ENCODE measurements at places on chromosomes 11 and 22.

DNA sequence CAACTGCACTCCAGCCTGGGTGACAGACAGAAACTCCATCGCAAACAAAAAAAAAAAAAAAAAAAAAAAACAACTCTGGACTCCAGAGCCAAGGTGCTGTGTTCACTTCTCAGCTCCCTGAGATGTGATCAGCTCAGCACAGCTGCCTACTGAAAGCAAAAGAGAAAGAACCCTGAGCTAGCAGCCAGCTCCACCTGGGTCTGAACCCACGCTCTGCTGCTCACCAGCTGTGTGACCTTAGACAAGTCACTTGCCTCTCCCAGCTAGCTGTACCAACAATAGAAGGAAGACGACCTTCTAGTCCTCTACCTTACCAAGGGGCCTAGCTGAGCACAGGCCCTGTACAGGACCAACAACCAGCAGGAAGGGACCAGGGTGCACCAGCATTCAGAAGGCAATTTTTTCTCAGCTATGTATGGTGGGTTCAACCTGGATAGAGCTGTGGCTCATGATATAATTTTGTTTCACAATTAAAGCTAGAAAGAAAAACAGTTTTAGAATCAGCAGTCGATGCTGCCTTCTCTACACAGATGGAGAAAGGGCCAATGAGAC lies 3.8 kb downstream of the DGCR2 start:
- DNase-seq, result no peak

- DNase-seq, result no peak
Observed at GRCh38 chr22:24578355-24579257, 14.3 kb downstream of the LRRC75B start.

GRCh38 chr11:46120346-46121300 lies 631 bp downstream of the PHF21A start:
- DNase-seq, result peak; percentile 82

DNA sequence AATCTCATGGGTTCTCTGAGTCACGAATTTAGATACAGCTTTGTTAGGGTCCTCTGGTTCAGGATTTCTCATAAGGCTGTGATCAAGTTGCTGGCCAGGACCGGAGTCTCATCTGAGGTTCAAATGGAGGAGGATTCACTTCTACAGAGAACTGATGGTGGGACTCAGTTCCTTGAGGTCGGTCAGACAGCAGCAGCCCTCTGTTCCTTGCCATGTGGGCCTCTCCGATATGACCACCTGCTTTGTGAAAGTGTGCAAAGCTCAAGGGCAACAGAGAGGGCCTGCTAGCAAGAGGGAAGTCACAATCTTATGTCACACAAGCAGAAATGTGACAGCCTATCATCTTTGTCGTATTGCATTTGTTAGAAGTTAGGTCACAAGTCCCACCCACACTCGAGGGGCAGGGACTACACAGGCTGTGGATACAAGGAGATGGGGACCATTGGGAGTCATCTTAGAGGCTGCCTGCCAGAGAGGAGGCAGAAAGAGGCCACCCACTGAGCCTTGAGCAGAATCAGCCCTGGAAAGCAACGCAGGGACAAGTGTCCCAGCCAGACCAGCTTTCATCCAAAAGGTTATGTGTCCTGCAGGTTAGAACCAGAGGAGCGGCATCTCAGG lies 34.5 kb downstream of the RPUSD4 start:
- no peak for DNase-seq

DNA sequence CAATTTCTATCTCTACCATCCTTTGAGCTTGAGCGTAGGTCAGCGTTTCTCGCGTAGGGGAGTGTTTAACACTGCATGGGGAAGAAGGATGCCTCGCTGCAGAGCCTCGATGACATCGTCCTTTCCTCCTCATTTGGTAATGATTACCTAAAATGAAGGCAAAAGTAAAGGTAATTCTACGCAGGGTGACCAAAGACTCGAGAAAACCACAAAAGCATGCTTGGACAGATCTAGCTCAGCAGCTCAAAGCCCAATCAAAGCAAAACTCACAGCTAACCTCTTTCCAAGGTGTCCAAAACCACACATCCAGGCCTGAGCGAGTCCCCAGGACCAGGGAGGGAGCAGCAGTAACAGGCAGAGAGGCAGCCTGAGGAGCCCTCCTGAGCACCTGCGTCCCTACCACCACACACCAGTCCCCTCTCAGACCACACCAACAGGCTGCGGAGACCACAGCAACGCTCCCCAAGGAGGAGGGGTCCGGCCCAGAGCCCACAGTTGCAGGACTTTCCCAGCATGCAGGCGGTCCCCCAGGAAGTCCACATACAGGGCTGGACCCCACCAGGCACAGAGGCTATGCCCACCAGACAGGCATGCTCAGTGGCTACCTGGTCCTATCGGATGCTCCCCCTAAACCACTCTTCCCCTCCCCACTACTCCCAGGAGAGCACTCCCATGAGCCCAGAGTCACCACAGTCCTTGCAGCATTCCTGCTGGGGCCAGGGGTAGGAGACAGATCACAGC lies 3.3 kb downstream of the BRD1 start:
- no peak for DNase-seq

DNA sequence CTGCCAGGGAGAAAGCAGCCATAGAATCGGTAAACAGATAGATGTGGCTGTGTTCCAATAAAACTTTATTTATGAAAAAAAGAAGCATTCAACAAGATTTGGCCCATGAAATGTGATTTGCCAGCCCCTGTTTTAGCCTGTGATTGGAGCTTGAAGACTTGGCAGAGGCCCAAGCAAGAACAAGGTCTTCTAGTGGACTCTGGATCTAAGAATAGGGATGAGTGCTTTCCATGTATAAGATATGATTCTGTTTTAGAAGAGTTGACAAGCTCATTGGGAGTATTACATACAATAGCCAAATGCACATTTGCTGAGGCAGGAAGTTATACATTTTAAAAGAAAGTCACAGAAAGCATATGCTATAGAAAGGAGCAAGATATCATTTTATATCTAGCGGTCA lies 175.6 kb upstream of the LUZP2 start:
- no peak for DNase-seq

GRCh38 chr22:29480512-29481264 lies 670 bp downstream of the NEFH start:
- DNase-seq, result no peak

DNA sequence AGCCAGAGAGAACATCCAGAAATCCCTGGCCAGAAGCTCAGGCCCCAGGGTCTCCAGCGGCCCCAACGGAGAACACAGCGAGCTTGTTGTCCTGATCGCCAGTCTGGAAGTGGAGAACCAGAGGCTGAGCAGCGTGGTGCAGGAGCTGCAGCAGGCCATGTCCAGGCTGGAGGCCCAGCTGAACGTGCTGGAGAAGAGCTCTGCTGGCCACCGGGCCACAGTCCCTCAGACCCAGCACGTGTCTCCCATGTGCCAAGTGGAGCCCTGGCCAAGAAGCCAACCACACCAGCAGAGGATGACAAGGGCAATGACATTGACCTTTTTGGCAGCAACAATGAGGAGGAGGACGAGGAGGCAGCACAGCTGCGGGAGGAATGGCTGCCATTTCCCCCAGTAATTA lies 20.6 kb upstream of the SCGB1D1 start:
- no peak for DNase-seq

DNA sequence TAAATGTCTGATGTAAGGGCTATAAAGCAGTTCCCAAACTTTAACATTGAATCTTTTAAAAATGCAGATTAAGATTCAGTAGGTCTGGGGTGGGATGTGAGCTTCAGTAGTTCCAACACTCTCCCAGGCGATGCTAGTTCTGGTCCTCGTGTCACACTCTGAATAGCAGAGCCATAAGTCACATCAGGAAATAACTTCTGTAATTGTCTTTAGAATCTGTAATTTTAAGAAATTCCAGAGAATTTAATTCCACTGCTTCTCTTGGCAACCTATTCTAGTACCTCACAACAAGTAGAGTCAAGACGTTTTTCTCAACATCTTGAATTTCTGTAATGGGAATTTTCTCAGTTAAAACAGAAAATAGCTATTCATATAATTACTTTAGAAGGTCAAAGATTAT lies 223.1 kb downstream of the TMEM135 start:
- no peak for DNase-seq

DNA sequence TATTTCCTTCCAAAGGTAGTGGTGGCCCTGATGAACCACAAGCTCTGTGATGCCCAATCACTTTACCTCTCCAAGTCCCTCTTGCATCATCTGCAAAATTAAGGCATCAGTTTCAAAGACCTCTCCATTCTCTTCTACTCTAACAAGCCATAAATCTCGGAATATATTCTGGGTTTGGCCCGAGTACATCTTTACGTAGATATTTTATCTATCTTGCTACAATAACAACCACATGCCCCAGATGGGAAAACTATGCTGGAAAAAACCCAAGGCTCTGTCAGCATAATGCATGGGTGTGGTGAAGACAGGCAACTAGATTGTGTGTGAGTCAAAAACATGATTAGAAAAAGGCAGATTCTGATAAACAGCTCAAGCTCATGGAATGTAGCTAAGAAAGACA lies 228.2 kb upstream of the BLID start:
- DNase-seq, result peak; percentile 88

- DNase-seq, result no peak
Observed at GRCh38 chr11:104338186-104338585, 174.2 kb upstream of the PDGFD start.

DNA sequence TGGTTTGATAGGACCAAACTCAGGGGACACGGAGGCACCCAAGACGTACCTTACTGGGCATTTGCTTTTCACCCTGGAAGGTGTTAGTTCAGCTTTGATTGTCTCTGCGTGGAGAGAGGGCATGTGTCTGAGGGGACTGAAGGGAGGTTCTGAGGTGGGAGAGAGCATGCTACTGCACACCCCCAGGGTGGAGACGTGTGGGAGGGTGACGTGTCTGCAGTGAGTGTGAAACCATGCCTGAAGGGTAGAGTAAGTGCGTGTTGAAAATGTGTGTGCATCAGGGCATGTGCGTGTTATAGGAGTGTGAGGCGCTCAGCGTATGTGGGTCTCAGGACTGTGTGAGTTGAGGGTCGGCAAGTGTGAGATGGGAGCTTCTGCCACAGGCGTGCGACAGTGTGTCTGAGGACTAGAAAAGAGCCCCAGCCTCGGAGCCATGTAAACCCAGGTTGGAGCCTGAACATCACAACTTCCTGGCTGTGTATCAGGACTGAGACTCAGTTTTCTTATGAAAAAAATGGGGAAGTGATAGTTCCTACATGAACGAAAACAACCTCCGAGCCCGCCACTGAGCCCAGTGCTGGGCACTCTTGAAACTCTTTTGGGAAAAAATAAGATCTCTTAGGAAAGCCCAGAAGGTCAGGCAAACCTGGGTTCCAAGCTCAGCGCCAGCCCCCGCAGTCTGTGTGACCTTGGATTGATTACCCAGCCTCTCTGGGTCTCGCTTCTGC lies 11.8 kb upstream of the KCNJ11 start:
- no peak for DNase-seq

GRCh38 chr11:69114362-69114761 lies 41.4 kb upstream of the SMIM38 start:
- DNase-seq, result no peak

DNA sequence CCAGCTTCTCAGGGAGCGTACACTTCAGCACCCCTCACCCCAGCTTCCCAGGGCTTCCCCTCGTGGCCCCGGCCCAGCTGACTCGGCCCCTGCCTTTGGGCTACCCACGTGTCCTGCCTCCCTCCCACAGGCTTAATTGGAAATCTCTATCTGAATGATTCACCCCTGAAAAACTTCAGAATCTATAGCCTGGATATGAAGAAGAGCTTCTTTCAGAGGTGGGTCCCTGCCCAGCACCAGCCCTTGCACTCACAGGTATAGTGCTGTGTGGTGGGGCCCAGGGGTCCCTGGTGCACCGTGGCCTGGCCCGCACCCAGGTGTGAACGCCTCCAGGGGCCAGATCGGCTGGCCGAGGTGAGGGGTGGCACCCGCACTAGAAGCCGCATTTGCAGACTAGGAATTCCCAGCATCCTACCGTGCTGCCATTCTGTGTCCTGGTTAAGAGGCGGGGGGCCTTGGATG lies 38.4 kb downstream of the B3GAT1 start:
- DNase-seq, result no peak

- DNase-seq, result no peak
Observed at GRCh38 chr11:79508461-79508860, 67.6 kb upstream of the TENM4 start.

DNA sequence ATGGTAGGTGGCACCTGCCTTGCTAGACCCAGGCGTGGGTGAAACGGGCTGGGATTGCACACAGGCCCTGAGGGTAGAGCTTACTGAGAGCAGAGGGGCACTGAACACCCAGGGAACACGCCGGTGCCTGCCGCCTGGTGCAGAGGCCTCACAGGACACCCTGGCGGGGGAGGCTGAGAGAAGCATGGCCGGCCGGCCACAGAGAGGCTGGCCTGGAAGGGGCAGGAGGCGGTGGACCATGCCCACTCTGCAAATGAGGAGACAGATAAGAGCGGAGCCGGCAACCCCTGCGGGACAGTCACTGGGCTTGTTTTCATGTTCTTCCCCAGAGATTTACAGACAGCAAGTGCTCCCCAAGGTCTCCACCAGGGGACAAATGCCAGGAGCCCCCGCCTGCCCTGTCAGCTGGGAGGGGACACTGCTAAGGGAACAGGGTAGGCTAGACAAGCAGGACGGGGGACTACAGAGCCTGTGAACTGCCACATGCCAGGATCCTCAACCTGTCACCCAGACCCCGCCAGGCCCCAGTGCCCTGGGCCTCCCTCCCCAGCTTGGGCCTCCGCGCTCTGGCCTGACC lies 38.5 kb upstream of the TCF20 start:
- no peak for DNase-seq

DNA sequence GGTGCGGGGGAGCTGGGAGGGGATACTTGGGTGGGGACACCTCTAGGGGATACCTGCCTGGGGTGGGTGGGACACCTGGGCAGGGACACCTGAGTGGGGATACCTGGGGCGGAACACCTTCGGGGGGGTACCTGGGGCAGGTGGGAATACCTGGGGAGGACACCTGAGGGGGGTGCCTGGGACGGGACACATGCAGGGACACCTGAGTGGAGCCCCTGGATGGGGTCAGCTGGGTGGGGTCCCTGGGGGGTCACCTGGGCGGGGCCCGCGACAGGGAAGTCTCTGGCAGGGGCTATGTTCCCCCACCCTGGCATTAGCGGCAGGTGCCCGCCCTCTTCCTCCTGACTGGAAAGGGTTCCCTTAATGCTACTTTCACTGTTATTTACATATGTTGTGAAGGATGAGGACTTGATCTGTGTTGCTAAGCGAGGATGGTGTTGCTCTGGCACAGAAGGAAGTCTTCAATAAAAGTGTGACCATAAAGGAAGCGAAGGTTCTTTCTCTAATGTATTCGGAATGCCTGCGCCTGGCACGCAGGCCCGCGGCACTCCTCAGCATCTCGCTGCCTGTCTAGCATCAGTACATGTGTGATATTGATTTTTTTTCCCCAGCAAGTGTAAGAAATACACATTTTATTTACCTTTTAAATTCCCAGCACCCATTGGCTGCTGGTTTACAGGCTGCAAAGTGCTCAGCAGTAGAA lies 801.7 kb downstream of the BRD1 start:
- DNase-seq, result no peak

Data from M059J (cell line).